ENCODE measurements at places on chromosomes 5 and 9.
A peak's percentile ranks its signal among the peaks of the same experiment; 100 is the strongest.

DNA sequence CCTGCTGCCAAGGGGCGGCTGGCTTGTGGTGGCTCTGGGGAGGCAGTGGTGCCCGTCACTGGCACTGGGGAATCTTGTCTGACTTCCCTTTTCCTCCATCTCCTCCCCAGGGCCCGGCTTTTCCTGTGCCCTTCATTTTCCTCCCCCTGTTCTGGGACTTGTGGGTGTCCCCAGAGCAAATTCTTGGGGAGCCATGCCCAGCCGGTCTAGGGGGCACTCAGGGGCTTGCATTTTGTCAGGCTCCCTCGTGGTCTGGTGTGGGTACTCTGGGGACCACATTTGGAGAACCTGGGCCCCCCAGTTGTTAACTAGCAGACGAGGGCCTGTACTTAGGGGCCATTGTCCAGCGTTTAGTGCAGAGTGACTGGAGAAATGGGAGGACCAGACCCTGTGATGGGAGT lies 105.2 kb upstream of the IER5L start:
- DNase-seq, result no peak

DNA sequence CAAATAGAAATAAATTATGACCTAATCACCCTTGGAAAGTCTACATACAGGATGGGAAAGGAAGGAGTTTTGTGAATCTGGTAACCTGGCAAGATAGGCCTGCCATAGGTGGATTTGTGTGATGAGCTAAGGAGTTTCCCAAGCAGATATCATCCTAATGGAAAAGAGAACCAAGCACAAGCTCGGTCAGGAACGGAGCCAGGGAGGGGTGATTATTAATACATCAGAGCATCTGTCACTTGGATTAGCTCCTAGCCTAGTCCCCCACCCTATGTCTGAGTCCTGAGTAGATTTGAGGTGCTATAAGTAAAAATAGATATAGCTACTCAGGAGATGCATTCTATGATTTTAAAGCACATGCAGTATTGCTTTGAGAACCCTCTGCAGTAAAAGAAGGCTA lies 57.3 kb upstream of the SMARCA2 start:
- DNase-seq, result no peak

DNA sequence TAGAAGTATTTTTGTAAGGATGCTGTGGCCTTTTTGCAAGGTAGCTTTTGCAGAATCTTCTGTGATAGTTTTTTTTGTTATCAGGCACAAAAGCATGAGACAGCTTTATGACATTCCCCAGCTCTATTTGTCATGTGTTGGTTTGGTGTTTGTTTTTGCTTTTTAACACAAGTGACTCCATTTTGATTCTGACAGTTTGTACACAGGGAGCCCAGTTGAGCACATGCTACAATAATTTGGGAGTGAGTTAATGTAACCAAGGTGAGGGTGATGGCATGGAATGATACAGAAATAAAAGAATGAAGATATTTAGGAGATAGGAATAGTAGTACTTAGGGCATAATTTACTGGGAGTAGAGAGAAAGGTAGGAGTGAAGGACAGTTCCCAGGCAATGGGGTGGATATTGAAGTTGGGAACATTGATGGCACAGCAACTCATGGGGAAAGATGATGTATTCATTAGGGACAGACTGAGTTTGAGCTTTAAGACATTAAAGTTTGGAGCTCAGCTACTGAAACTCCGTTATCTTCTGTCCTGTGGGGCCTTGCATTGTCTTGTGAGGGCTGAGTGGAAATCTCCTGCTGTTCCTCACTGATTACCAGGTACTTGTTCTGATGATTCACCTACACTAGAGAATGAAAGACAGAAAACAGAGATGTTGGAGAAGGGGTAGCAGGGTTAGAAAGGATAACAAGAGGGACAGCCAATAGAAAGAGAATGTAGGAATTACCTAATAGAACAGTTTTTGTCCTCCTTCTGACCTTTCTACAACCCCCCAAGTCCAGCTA lies 88.3 kb upstream of the CCDC112 start:
- peak; percentile 22 for DNase-seq

DNA sequence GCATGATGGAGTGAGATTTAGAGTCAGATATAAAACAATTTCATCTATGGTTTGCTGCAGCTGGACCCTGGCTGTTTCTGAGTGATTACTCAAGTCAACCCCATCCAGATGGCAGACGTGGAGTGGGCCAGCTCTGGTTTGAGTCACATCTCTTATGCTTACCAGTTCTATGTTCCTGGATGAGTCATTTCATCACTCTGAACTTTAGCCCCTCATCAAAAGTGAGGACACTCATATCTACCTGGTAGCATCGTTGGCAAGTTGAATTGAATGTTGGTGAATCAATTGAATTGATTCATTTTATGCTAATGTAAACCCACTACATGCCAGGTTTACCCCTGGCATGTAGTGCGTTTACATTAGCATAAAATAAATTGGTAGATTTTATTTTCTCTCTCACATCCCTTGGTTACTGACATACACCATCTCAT lies 176.4 kb downstream of the FGF18 start:
- no peak for DNase-seq

- peak; percentile 83 for DNase-seq
Measured at GRCh38 chr9:37904445-37905130, 661 bp upstream of the SLC25A51 start.

DNA sequence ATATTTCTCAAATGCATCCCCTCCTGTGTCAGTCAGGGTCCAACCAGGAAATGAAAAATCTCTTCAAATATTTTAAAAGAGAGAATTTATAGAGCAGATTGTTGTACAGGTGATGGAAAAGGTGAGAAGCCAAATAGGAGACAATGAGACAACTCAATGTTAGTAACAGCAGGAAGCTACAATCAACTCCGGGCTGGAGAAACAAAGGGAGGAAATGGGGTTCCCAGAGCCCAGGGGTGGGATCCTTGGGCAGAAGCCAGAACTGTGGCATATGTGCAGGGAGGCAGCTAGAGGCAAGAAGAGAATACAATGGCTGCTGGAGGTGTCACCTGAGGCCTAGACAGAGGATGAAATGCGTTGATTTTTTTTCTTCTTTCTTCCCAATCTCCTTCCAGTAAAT lies 361.8 kb upstream of the ACTBL2 start:
- DNase-seq, result peak; percentile 84

- peak; percentile 73 for DNase-seq
Measured at GRCh38 chr5:168706655-168707069, 127.5 kb upstream of the PANK3 start.

- DNase-seq, result no peak
Measured at GRCh38 chr5:91849069-91849468, 466.0 kb upstream of the ARRDC3 start.

DNA sequence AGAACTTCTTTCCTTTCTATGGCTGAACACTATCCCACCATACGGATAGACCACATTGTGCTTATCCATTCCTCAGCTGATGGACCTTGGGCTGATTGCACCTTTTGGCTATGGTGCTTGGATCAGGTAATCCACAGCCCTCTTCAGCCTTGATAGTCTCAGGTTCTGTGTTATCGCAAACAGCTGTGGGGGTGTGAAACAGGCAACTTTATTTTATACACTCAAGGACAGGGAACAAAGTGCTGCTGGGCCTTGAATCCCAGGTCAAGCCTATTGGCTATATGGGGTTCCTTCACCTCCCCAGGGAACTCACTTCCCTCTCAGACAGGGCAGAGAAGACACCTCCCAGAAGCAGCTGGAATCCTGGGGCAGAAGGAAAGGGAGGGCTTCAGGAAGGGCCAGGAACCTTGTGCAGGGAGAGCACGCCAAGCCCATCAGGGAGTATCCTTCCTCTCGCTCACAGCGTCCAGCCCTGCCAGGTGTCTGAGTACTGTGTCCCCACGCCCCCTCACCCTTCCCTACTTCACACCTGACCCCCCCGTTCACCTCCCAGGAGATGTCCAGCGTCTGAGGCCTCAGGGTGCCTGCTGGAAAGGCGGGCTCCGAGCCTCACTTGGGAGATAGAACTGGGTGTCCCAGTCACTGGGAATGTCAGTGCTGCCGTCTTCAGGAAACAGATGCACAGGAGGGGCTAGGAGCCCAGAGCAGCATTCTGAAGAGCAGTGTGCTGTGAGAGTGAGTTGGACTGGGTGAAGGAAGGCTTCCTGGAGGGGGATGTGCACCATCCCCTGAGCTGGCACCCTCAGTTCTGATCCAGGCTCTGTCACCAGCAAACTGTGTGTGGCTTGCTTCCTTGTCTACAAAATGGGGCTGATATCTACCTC lies 32.8 kb downstream of the AFAP1L1 start:
- no peak for DNase-seq

GRCh38 chr9:138098908-138099791 lies 221.6 kb downstream of the CACNA1B start:
- DNase-seq, result no peak

GRCh38 chr5:10689391-10690081 lies 71.5 kb downstream of the DAP start:
- peak; percentile 56 for DNase-seq
